ENCODE measurements at places on chromosomes 7 and 10.

DNA sequence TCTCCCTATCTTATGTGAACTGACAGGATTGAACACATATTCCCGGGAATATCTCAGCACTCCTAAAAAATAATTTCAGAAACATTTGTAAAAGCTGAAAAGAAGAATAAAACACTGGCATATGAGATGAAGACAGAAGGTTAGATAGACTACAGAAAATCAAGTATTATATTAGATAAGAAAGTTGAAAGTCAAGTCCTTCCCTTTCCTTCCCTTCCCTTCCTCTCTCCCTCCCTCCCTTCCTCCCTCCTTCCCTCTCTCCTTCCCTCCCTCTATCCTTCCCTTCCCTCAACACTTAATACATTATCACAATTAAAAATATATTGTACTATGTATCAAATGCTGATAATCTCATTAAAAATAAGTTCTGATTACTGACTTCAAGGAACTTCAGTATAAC, 122.5 kb downstream of the CTNNA3 start:
- no peak for DNase-seq

DNA sequence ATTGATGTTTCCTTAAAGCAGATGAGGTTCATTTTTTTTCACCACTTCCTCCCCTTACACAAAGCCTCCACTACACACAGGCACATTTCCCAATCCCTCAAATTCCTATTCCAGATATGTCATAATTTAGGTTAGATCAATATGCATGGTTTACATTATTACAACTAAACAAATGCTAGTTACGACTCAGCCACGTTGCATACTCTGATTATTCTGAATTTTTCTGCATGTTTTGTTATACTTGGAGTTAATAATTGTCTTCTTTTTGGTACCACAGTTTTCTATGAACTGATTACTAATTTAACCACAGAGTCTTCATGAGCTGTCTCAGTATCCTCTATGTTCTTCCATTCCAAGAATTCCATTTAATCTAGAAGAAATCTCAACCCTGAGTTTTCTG, 4.4 kb upstream of the BICC1 start:
- no peak for DNase-seq

DNA sequence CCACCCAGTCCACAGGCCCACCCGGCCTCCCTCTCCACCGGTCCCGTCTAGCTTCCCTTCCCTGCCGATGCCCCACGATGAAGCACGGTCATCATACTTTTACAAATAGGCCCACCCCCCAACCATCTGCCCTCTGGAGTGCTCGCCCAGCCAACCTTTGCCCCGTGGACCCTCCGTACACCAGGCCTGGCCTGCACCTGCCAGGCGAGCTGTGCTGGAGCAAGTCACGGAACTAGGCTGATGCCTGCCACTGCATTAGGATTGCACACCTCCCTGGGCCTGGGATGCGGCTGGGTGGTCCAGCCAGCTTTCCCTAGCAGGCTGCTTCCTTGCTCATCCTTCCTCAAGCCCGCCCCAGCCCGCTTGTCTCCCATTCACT, 44.7 kb downstream of the PPIF start:
- peak; percentile 6 for DNase-seq

- DNase-seq: no peak
Measured at GRCh38 chr10:35368485-35369048, 32.3 kb downstream of the CCNY start.

GRCh38 chr7:70031245-70031644, 433.0 kb downstream of the AUTS2 start:
- no peak for DNase-seq

DNA sequence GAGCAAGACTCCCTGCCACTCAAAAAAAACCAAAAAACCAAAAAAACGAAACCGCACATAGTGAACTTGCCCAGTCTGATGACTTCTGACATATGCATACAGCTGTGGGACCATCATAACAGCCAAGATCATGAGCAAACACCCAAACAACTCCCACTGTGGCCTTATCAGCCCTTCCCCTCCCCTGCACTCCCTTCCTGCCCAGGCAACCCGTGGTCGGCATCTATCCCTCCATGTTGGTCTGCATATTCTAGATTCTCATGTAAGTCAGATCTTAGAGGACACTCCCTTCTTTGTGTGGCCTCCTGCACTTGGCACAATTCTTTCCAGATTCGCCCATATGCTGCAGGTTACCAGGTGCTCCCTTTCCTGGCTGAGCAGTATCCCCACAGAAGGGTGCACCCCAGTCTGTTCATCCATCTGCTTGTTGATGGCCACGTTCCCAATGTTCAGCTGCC, 72.8 kb downstream of the GNA12 start:
- no peak for DNase-seq

DNA sequence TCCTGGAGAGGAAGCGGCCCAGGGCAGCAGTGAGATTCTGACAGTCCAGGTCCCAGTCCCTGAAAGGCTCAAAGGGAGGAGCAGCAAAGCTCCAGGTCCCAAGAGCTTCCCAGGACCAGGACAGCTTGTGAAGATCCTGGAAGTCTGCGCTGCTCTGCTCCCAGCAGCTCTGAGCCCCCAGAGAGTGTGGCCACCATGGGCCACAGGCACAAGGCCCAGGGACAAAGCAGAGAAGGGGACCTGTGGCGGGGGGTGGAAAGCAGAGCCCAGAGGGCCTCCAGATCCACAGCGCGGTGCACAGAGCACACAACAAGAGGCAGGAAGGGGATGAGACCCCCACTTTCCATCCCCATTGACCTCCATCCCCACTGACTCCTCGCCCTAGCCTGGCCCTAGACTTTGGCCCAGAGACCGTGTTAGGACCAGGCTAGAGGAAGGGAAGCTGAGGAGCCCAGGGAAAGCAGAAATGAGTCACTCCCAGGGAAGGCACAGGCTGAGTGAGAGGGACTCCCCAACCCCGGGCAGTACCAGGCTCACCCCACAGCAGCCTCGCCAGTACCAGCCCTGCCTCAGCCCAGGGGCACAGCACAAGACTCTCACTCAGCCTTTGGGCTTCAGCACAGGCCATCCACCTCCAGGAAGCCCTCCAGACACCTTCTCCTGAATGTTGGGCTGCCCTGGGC, 75.5 kb downstream of the GRID1 start:
- no peak for DNase-seq

DNA sequence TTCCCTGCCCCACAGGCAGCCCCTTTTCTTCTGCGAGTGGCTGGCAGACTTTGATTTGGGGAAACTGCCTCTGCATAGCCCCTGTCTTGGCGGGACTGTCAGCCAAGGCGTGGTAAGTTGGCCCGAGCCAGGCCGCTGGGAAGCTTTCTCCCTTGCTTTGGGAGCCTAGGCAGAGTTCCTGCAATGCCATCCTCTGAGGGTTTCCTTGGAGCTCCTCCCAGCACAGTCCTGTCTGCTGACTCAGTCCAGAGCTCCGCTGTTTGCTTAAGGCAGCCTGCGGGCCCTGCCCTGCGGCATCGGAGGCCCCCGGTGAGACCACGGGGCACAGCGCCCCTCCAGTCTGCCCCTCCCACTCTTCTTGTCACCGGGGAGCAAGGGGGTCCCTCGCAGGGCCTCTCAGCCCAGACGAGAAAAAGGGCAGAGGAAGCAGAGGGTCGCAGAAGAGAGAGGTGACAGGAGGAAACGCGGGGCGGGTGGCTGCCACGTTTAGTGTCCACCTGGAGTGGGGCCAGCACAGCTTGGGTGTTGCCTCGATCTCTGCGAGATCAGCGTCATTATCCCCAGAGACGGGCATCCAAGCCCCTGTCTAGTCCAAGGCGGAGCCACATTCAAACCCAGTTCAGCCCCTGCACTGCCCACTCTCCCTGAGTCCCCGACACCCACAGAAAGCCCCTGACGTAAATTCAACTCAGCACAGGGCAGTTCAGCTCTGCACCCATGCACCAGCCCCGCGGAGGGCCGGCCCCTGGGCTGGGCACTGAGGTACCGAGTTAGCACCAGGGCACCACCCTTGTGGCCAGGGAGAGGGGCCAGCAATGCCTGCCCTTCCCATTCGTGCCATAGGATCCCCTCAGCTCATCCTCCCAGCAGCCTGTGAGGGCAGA, 59.0 kb upstream of the CHST15 start:
- DNase-seq: no peak

DNA sequence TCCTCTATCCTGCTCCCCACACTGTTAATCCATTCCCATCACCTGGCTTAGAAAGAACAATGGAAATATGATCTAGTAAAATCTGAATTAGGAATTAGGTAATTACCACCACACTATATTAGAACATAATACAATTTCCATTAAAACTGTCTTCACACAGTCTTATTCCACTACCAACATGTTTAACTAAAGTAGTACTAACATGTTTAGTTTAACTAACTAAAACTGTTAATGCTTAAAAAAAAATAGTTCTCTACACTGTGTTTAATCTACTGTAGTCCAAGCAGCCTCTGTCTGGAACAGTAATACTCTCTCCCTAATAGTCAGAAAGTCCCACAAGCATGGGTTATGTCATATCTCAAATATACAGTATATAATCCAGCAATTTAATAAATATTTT, 150.8 kb downstream of the SGMS1 start:
- DNase-seq: no peak

DNA sequence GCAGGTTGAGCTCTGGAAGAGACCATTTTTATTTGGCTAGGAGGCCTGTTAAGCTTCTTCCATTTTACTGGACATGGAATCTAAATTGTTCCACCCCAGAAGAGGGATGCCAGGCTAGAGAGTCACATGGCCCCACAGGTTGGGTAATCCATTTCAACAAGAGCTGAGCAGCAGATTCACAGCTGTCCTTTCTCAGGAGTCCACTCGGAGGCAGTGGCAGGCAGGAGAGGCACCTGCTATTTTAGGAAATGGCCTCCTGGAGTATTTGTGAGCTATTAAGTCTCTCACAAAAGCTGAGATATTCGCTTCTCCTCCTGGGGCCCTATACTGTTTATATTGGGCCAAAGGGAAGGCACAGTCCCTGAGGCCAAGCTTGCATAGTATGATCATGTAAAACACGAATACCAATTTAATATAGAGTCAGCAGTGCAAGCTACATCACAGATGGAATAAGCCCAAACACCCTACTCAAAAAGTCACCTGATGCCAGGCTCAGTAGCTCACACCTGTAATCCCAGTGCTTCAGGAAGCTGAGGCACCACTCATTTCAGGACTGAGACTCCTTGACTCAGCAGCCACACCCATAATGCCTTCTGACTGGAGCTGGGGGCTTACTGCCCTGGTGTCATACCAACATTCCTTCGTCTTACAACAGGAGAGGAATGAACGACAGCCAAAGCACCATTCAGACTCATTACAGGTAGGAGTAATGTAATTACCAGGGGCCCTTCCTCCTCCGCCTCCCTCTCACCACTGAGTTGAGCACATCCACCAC, 124.1 kb downstream of the LMBR1 start:
- DNase-seq: no peak
